ENCODE measurements at places on chromosomes 3 and 15. TPM values are rescaled to one million over a fixed set of nuclear protein-coding genes. Genes with fewer than 3 reads are reported as not detected.

Gene SAMMSON
- total RNA-seq, result not detected

Gene RYR3
- not detected for total RNA-seq

Gene SLC2A2
- not detected for total RNA-seq

Gene CFAP100
- not detected for total RNA-seq

Gene ALDH1L1
- total RNA-seq, result not detected

Gene RBPMS2
- 0.91 TPM for total RNA-seq

Gene MKRN3
- 0.98 TPM for total RNA-seq

Gene SI
- total RNA-seq, result not detected

Gene GHSR
- total RNA-seq, result not detected

Gene RPL39L
- total RNA-seq, result 4.7 TPM

Gene PRRT3
- 4.2 TPM for total RNA-seq

Gene GABRA5
- not detected for total RNA-seq

Gene MYLK
- not detected for total RNA-seq

Data from activated B cell treated with CpG ODN at 0.5 μM for 24 hours (primary cell).